ENCODE measurements at places on chromosomes 7 and 10. TPM values are rescaled to one million over a fixed set of nuclear protein-coding genes. Genes with fewer than 3 reads are reported as not detected.

GRCh38 chr7:148958061-148958460 lies 70.2 kb downstream of the PDIA4 start:
- no peak for DNase-seq

DNA sequence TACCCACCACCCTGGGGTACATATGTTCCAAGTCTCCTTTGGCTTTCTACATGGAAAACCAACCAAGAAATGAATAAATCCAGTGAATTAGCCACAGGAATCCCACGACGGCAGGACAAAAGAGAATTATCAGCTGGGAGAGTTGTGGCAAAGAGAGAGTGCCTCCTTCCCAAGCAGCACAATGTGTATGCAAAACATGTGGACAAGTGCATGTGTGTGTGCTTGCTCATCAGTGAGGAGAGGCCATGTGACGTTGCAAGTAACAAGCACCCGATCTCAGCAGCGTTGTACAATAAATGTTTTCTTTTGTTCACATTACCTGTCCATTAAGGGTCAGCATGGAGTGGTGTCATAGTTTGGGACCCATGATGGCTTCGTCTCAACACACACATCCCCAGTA lies 50.0 kb upstream of the EMX2 start:
- DNase-seq, result no peak

SEMA3A gene
- total RNA-seq, result 1.3 TPM

GRCh38 chr7:139854803-139855497 lies 25.9 kb downstream of the TBXAS1 start:
- no peak for DNase-seq

DNA sequence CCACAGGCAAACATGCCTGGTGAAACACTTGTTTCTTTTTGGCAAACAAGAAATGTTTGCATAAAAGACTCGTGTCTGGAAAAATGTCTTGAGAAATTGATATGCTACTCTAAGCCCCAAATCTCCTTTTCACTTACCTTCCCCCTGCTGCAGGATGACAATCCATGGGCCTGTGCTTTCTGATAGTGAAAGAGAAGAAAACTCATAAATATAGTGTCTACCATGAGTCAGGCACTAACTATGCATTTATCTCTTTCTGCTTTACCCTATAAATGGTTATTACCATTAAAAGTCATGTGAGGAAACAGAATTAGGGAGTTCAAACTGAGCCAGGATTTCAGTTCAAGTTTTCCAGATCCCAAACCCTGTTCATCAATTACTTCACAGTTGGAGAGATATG lies 6.6 kb upstream of the TARP start:
- DNase-seq, result no peak

- no peak for DNase-seq
Observed at GRCh38 chr7:149732611-149733010, 40.8 kb downstream of the ZNF467 start.
